ENCODE measurements at places on chromosomes 7 and 10.
A peak's percentile ranks its signal among the peaks of the same experiment; 100 is the strongest.

DNA sequence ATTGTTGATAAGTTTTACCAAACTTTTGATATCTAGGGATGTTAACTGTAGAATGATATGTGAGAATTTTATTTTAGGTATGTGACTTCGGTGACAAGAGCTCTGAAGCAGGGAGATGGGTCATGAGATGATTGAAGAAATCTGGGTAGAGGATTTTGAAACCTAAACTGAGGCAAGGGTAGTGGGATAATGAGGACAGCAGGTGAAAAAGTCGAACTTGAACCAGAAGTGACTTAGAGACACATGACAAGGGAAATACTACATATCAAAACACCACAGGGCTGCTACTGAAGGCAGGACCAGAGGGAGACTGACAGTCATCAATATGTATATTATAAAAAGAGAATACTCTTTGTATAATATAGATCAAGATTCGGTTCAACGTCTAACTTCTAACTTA, 113.2 kb downstream of the WDFY4 start:
- no peak for DNase-seq

DNA sequence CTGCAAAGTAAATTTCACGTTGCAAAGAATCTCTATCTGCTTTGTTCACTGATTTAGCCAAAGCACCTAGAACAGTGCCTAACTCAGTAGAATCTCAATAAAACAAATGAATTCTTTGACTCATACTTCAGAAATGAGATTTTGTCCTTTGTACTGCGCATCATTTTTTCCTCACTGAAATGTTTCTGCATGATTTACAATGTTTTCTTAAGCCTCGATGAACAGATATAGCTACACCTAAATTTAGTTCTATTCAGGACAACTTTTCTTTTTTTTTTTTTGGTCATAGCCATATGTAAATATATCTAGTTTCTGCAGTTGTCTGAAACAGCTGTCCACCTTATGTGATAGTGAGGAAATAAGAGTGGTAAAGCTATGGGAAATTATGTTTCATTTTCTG, 15.3 kb downstream of the GNAT3 start:
- peak; percentile 56 for DNase-seq

GRCh38 chr10:27285093-27285492, 44.5 kb upstream of the ACBD5 start:
- peak; percentile 5 for DNase-seq

DNA sequence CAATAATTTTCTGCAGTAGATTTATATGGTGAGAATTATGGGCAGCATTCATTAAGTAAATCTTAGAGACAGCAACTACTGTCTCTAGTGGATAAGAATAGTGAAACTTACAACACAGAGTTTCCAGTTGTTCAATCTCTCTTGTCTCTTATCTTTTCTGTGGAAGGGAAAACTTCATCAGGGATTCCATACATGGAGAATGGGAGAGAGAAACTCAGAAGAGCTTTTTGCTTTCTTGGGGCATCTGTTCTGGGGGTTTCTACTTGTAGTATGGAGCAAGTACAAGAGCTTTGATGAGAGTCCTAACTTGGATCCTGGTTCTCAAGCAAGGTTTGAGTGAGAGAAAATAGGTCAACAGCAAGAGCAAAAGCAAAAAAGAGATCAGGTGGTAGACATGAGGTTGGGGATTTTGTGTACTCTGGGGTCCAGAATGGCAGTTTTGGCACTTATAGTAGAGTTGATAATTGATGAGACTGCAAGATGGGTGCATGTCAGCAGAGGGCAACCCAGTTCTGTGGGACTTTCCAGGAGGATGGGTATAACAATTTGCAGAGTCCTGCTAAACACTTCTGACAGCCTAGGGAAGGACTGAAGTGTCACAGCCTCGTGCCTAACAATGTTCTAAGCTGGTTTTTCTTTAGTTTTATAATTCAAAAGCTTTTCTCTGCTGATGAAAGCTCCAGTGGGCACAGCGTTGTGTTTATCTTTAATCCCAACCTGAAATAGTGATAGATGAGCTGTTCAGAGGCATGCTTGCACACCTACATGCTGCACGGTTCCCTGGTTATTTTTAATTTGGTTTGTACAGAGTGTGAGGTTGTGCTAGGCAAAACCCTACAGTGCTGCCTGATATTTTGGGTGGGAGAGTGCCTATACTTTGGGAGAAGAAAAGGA, 32.0 kb upstream of the STRIP2 start:
- DNase-seq = peak; percentile 16

- DNase-seq = peak; percentile 55
Measured at GRCh38 chr7:142793156-142793555, 22.4 kb downstream of the PRSS2 start.

DNA sequence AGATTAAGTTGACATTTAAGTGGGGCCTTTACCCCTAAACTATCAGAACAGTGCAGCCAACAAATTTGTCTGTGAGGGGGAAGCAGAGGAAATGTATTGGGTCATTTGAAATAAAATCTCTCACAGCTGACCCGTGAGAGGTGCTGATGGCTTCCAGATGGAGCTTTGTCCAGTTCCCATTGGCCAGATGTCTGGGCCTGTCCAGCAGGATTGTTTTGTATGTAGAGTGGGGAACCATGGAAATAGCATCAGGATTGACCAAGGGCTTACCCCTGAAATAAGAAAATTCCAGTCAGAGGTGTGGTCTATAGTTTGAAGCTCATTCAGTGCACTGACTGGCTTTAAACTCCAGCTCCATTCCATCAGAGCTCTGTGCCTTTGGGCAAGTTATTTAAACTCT, 50.6 kb downstream of the INHBA start:
- DNase-seq = no peak

- peak; percentile 94 for DNase-seq
Measured at GRCh38 chr7:117269417-117269816, 53.4 kb downstream of the WNT2 start.

DNA sequence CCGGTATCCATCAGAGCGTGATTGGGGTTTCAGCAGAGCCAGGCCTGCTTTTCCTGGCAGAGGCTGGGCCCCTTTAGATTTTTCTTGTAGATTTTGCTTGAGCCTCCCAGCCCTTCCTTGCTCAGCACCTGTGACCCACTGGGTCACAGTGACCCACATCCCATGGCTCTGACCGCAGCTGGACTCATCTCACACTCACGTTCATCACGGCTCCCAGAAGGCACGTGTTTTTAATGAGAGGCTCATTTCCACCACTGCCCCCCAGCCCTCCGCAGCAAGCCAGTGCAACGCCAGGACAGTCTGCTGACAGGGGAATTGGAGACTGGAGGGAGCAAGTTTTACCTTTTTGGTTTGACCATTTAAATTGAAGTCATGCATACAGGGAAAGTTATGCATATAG, 155.7 kb downstream of the CUX1 start:
- no peak for DNase-seq

GRCh38 chr7:139494835-139495579, 11.5 kb upstream of the KLRG2 start:
- DNase-seq = no peak

DNA sequence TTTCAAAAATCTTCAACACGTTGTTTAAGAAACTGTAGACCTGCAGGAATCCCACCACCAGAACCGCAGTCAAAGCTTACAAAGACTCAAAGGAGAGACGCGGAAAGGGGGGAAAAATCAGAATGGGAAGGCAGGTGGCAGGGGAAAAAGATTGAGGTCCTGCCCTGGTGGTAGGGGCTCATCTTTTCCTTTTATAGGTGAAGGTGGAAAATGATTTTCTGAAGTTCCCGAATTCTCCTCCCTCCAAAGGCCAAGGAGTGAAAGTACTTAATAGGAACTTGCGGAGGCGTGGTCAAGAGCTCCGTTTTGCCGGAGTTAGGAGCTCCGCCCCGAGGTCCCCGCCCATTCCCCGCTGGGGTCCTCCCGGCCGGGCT, 724 bp downstream of the BBIP1 start:
- DNase-seq = peak; percentile 95

GRCh38 chr7:149642589-149642988, 130.8 kb downstream of the ZNF467 start:
- no peak for DNase-seq

- peak; percentile 86 for DNase-seq
Measured at GRCh38 chr7:95596198-95597063, at the start of gene PDK4. Gene PDK4 (minus strand): TSS chr7:95596516. CDS start chr7:95596293, 223 bp downstream.

DNA sequence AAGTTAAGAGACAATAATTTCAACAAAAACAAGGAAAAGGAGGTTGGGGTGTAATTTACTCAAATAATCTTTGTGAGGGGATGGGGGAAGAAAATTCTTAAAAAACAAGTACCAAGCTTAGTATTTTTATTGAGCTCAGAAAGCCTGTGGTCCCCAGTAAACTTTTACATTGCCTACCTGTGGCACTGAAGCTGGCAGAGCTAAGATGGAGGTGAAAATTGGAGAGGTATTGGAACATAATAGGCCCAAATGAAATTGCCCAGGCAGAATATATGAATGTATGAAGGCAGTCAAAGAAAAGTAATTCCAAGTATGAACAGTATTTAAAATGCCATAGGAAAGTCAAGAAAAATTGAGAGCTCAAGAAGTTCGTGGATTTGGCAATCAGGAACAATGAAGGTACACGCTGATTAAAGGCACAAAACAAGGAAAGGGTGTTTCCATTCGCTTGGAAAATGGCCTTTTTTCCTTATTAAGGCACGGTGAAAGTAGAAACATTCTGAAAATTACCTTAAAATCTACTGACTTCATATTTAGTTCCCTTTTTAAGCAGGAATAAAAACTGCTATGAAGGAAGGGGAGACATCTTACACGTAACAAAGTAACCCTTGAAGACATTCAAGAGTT, 3.4 kb upstream of the KMT2E start:
- DNase-seq = no peak

- no peak for DNase-seq
Measured at GRCh38 chr7:36279200-36279925, 110.3 kb upstream of the ANLN start.

- no peak for DNase-seq
Measured at GRCh38 chr7:117112640-117113039, 159.3 kb downstream of the ST7 start.

All from M059J (cell line).